Activated CD4-positive, CD25-positive, alpha-beta regulatory T cell treated with anti-CD3 and anti-CD28 coated beads, Interleukin-2, amount 50 U/mL, for 16 hours (primary cell): ENCODE measurements at places on chromosomes 2 and 18.

DNA sequence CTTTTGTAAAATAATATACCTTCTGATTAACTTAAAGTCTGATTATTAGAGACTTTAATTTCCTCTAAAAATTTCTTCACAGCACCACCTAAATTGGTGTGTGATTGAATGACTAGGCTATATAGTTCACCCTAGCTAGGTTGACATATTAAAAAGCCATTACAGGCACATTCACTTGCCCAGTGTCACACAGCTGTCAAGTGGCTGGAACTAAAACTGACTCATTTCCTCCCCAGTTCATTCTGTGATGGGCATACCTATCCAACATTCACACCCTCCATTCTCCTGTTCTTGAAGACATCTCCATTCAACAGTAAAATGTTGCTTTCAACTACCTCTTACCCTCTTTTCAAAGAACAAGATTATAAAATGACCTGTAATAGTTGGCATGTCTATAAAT lies 334.5 kb downstream of the ARHGAP15 start:
- DNase-seq, result no peak

DNA sequence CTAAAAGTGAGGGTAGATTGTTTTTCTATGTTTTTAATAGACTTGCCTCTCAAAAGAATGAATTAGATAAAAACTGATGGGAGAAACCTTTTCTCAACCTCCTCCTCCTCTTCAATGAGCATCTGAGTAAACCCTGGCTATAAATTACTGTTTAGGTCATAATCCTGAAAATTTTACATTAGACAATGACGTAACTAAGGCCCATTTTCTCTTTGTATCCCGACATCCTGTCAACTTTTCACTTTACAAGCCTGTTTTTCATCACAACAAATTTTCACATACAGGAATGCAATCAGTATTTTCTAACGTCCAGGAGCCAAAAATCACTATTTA lies 1.3 kb downstream of the SPIRE1 start:
- no peak for DNase-seq

GRCh38 chr2:218569038-218569431 lies 396 bp downstream of the CNOT9 start:
- peak; percentile 26 for DNase-seq

DNA sequence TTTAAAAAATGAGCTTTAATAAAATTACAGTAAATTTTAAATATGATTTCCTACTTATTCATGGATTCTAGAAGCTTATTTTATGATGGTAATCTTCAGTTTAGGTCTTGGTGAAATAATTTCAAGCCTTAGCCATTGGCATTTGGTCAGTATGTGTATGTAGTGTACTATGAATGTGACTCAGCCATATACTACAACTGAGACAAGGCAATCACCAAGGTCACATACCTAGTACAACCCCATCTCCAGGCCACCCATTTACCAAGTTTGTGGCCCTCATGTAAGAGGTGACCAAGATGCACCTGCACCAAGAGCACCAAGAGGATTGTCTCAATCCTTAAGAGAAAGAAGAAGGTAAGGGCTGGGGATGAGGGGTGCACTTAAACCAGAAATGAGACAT lies 54.8 kb upstream of the FRZB start:
- DNase-seq, result no peak

DNA sequence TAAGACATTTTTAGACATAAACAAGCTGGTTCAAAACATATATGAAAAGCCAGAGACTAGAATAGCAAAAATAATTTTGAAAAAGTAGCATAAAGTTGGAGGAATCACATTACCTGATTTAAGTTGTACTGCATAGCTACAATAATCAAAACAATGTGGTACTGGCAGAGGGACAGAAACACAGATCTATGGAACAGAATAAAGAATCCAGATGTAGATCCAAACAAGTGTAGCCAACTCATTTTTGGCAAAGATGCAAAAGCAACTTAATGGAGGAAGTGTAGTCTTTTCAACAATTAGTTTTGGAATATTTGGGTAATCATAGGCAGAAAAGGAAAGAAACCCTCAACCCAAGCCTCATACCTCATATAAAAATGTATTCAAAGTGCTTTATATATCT lies 278.7 kb upstream of the ZNF521 start:
- DNase-seq, result no peak

DNA sequence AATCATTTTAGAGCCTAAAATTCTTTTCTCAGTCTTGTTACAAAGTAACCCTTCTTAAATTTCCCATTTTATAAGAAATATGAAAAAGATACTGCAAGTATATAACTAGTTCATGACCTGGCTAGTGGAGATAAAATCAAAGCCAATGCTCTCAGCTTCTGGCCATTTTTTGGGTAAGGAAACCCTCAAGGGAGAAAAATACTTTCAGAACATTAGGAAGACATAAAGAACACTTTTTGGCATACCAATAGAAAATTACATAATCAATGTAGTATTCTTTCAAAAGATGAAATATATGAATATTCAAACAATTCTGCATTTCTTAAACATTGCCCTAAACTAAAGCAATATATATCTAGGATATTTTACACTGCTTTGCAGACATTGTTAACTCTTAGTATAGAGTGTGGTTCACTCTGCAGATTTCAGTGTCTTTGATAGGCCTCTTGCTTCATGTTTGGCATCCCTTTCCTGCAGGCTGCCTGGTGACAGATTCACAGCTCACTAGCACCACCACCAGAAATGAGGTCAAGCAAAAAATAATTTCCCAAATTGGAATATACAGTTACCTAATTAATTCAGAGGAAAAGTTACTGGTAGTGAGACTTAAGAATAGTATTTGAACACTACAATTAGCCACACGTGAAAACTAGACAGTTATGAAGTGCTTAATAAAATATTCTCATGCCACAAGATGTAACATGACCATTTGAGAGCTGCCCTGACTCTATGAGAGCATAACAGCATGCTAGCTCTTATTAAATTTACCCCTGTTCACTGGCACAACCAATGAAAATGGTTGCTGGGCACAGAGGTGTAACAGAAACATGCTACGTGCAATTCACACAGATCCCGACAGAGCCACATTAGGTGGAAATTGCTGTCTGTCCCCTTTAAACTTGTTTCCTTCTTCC lies 36.0 kb downstream of the PAIP2B start:
- no peak for DNase-seq

- DNase-seq, result peak; percentile 13
Observed at GRCh38 chr2:224284134-224284946, 117.6 kb downstream of the FAM124B start.

GRCh38 chr18:79862562-79862961 lies 64.8 kb downstream of the KCNG2 start:
- no peak for DNase-seq

DNA sequence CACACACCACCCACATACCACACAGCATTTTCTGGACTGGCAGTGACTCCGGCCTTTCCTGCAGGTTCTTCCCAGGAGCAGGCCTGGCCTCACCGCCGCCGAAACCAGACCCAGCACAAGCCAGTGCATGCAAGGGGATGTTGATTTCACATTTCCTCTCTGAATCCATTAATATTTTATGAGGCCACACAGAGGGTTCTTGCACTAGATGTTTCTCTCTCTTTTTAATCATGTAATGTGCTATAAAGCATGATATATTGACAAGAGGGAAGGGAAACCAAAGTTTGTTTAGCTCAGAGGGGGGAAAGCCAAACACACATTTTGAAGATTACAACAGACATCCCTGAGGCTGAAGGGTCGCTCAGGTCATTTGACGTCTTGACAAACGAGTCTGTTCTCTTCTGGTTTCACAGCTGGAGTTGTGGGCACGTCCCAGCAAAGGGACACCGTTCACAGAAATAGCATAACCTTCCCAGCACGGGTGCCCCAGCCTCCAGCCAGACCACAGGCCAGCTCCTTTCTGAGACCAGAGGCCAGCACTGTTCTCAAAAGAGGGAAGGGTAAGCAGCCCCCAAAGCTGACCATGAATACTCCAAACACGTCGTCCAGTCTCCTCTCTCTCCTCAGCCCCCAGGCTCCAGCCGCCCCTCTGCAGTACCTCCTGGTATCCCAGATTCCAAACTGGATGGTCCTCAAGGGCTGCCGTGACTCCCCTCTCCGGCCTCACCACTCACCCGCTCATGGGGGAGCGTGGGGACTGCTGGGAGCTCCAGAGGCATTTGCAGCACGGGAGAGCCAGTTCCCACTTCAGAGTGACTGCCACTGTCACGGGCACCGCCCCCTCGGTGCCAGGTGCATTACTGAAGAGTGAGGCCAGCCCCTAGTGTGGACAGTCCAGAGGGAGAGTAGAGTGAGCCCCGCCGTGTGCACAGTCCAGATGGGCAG lies 340.3 kb upstream of the SALL3 start:
- no peak for DNase-seq

GRCh38 chr2:212911011-212911410 lies 240.4 kb downstream of the IKZF2 start:
- DNase-seq, result no peak

- no peak for DNase-seq
Observed at GRCh38 chr2:44951124-44951523, 9.6 kb downstream of the SIX3 start.
